ENCODE measurements at places on chromosomes 16 and 17.
A peak's percentile ranks its signal among the peaks of the same experiment; 100 is the strongest.

DNA sequence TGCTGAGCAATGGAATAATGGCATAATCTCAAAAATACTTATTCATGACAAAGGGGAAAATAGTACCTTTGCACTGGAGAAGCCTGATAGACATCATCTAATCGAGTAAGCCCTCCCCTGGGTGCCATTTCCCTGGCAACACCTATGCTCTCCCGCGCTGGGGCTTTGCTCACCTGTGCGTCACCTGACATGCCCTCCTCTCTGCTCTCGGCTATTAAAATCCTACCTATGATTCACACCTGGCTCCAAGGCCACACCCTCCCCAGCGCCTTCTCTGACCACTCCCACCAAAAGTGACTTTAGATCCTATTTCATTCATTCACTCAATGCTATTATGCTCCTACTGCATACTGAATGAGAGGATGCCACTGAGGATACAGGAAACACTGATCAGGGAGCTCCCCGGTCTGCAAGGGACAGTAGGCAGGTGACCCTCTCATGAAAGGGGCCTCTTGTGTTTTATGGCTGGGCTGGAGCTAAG is 83.9 kb downstream of the NT5M start:
- no peak overlapping the region for H3K4me3 ChIP-seq
- no peak for DNase-seq
- no peaks in the 10 kb centered on the region for H3K27me3 ChIP-seq
- no peaks in the 10 kb centered on the region for H3K4me1 ChIP-seq

DNA sequence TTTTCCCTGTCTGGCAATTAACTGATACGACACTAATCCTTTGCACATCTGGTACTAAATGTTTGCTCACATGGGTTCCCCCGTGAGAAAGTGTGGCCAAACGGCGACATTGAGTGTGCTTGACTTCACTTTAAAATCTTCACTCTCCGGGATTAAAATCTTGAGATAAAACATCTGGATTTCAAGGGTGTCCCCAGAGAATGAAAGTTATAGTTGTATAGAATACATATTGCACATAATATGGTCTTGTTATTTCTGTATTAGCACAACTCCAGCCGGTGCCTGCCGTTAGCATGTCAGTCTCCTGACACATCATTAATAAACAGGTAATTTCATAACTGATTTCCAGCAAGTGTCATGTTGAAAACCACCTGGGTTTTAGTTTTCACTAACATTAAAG is 749.0 kb upstream of the SOX9 start:
- H3K27me3 ChIP-seq, result no peaks in the 10 kb centered on the region
- no peaks in the 10 kb centered on the region for H3K36me3 ChIP-seq
- DNase-seq, result no peak
- no peak overlapping the region for H3K4me3 ChIP-seq
- no peaks in the 10 kb centered on the region for H3K4me1 ChIP-seq
- no peak overlapping the region for H3K27ac ChIP-seq

GRCh38 chr17:58336456-58337209 is 8.0 kb upstream of the TSPOAP1 start:
- H3K4me3 ChIP-seq, result no peak overlapping the region
- H3K27me3 ChIP-seq, result no peaks in the 10 kb centered on the region

DNA sequence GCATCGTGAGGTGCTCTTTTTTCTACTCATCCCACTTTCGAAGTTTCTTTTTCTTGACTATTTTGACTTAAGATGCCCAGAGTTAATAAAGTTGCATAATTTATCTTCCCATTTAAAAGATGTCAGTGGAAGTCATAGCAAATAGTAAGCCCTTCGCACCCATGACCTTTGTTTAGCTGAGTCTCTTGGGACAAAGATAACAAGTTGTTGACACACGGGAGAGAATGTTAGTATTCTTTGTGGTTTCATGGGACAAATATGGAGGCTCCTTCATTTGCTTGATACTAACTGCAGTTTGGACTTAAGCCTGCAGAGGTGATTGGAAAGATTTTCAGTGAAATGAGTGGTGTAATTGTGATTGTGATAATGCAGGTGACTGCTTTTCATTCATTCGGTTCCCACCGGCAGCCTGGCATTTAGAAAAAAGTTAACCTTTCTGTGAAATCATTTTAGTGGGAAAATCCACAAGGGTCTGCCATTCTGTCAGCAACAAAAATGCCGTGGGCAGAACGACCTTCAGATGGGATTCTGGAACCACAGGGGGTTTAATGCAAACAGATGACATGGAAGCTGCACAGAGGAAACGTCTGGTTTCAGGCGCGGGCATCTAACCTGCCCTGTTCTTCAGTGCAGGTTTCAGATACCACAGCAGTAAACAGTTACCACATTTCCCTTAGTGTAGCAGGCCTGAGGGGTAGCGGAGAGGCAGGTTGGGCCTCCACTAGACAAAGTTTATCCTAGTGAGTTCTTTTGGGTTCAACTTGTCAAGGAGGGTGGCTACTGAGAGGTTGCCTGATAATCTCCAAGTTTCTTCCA is 123.0 kb downstream of the RPTOR start:
- no peak for DNase-seq
- H3K4me1 ChIP-seq, result no peaks in the 10 kb centered on the region
- no peak overlapping the region for H3K27ac ChIP-seq
- H3K36me3 ChIP-seq, result no peaks in the 10 kb centered on the region

DNA sequence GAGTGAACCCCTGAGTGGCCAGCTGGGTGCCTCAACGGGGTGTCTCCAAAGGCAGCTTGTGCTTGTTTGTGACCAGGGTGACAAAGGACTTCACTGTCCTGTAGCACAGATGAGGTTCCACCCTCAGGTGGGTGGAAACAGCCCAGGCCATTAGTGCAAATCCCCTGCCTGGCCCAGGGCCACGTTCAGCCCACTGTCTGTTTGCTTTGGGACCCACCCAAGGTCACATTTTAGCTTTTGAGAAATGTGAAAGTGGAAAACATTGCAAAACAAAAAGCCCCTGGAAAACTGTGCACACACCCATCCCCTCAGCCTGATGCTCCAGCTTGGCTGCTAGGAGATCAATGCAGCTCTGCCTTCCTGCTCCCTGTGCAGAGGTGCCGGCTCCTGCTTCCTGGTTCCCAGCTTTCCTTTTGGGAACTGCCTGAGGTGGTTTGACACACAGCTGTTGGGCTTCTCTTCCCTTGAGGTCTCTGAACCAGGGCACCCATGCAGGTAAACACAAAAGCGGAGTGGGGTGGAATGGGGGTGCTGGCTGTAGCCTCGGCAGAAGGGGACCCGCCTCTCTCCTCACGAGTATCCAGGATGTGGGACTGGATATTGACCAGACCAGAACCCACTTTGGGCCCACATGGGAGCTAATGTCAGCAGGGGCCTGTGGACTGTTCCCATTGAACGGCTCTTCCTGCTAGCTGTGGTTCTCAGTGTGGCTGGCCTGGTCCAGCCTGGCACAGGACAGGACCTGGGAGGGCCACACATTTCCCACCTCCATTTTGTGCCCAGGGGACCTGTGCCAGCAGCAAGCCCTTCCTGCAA is 7.9 kb upstream of the SPHK1 start:
- H3K27me3 ChIP-seq, result no peaks in the 10 kb centered on the region
- no peak overlapping the region for H3K4me3 ChIP-seq
- peaks cover 3% of the 10 kb centered on the region for H3K4me1 ChIP-seq
- DNase-seq, result no peak
- H3K27ac ChIP-seq, result no peak overlapping the region
- H3K36me3 ChIP-seq, result no peaks in the 10 kb centered on the region

DNA sequence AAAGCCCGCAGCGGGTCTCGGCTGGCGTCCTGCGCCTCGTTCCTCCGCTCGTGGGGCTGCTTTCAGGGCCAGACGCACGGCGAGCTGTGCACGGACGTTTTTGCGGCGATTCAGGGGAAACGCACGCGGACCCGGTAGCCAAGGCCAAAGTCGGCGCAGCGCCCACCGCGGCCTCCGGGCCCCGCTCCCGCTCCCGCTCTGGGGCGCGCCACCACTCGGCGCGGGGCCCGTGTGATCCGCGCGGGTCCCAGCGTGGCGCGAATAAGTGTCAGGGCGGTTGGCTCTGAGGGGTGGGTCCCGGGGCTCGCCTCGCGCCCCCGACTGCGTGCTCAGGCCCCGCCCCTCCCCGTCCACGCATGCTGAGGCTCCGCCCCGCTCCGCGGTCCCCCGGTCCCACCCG is 694 bp upstream of the TBCD start:
- H3K36me3 ChIP-seq, result no peaks in the 10 kb centered on the region
- H3K27me3 ChIP-seq, result no peaks in the 10 kb centered on the region
- peak overlapping the region; percentile 74 for H3K27ac ChIP-seq
- no peak for DNase-seq
- H3K4me1 ChIP-seq, result peaks cover 7% of the 10 kb centered on the region

DNA sequence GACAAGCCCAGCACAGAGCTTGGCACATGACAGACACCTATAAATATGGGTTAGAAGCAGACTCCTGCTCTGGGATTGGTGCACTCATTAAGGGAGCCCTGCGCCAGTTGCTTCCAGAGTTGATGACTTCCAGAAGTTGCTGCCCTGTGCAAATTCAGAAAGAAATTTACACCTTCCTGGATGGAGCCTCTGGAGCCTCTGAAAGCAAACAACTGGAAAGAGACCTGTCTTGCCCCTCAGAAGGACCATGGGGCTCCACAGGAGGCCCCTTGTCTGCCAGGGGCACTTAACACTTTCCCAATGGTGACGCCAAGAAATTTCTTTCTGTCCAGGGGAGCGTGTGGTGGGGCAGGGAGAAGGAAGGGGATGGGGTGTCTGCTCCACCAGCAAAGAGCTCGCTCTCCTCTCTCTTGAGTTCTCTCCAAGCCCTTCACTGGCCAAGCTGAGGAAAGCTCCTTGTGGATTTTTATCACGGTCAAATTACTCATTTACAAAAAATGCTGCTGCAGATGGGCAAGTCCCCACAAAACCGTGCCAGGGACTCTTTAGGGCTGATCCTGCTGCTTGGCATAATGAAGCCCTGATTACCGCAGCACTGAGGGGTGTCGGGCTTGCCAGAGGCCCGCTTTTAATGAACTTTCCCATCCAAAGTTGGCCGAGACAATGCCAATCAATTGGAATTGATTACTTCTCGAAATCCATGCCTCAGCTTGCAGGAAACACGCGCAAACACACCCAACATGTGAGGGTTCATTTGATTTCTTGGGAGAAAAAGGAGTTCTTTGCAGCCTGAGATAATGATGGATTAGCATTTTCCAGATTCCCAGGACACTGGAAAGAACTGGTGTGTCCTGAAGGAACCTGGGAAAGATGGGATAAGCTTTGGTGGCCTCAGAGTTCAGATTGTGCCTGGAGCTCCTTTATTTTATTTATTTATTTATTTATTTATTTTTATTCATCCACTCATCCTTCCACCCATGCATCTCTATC is 583.6 kb upstream of the CDH5 start:
- no peak for DNase-seq
- no peaks in the 10 kb centered on the region for H3K36me3 ChIP-seq
- no peak overlapping the region for H3K27ac ChIP-seq
- H3K4me1 ChIP-seq, result peaks cover 3% of the 10 kb centered on the region

- H3K36me3 ChIP-seq, result no peaks in the 10 kb centered on the region
- no peaks in the 10 kb centered on the region for H3K27me3 ChIP-seq
- H3K27ac ChIP-seq, result peak overlapping the region; percentile 94
- no peak overlapping the region for H3K4me3 ChIP-seq
- DNase-seq, result peak; percentile 69
Measured at GRCh38 chr16:57303910-57304168, 19.4 kb upstream of the PLLP start.

DNA sequence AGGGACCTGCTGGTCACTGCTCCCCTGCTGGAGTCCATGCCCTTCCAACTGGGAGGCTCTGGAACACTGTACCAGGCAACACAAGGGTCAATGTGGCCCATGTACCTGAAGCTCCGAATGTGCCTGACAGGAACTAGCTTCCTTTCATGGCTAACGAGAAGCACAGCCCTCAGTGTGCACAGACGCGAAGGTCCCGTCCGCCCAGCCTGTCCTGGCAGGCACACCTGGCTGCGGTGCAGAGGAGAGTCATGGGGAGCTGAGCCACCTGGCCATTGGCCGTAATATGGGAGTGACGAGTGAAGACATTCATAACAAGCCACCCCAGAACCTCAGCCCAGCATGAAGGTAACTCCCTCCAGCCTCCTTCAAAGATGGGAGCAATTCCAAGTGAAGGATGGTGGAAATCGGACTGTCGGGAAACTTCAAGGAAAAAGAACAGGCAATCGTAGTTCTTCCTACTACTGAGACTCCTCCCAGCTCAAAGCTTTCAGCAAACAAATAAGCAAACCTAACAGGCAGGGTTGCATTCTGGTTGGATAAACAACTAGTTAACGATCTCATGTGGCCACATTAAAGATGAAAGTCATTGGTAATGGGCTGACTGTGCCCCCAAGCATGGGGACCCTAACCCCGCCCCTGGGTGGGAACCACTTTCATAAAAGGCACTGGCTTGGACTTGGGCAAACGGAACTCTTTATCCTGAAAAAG is 13.2 kb downstream of the TMEM11 start:
- peaks cover 19% of the 10 kb centered on the region for H3K36me3 ChIP-seq
- H3K4me1 ChIP-seq, result no peaks in the 10 kb centered on the region
- DNase-seq, result no peak
- H3K27me3 ChIP-seq, result no peaks in the 10 kb centered on the region
- no peak overlapping the region for H3K27ac ChIP-seq

- no peak overlapping the region for H3K4me3 ChIP-seq
- H3K4me1 ChIP-seq, result no peaks in the 10 kb centered on the region
- DNase-seq, result no peak
- H3K27ac ChIP-seq, result no peak overlapping the region
- H3K27me3 ChIP-seq, result no peaks in the 10 kb centered on the region
- no peaks in the 10 kb centered on the region for H3K36me3 ChIP-seq
Measured at GRCh38 chr16:85820604-85821372, 21.3 kb downstream of the COX4I1 start.

DNA sequence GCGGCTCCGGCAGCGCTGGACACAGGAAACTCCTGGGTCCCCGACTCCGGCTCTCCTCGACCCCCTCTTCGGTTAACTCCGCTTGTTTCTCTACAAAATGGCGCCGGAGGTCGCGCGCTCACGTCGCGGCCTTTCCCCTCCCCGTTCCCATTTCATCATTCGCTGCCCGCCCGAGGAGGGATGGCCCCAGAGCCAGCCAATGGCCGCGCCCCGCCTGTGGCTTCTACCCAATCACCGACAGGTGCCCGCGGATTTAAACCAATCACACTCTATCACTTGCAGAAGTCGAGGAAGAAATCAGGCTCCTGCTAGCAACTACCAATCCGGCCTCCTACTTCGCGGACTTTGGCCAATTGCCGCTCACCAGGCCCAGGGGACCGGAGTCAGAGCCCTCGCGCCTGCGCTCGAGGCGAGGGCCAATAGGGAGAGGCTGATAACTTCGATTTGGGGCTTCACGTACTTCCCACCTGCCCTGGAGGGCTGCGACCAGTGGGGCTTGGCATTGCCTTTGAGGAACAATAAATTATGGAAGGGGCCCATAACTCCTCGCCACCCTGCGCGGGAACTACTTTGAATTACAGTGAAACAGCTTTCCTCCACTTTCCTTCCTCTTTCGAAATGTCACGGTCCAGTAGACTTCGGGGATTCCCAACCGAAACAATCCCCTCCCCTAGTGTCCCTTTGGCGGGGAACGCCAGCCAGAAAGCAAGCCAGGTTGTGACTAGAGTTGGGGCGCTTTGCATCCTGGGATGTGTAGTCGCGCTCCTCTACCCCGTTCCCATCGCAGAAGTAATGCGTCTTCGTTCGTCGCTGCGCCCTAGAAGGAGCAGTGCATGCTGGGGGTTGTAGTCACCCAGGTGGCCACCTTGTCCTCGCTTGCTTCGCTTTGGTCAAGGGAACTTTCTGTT is at the start of gene CNOT1:
TSS of gene CNOT1 (minus strand) at position 94 of the 908 bp plus-strand sequence. CDS start 30,489 bp downstream, outside the sequence.
- peak; percentile 100 for DNase-seq
- H3K27me3 ChIP-seq, result no peaks in the 10 kb centered on the region
- peaks cover 6% of the 10 kb centered on the region for H3K4me1 ChIP-seq
- peaks cover 4% of the 10 kb centered on the region for H3K36me3 ChIP-seq
- peak within 1 kb of the TSS; percentile 86 for H3K4me3 ChIP-seq
- peak within 1 kb of the TSS; percentile 98 for H3K27ac ChIP-seq

- H3K27ac ChIP-seq, result no peak overlapping the region
- H3K36me3 ChIP-seq, result no peaks in the 10 kb centered on the region
- H3K27me3 ChIP-seq, result no peaks in the 10 kb centered on the region
- DNase-seq, result no peak
Measured at GRCh38 chr17:79530361-79531105, 80.3 kb downstream of the RBFOX3 start.
